ENCODE measurements at places on chromosomes 5 and 9.
A peak's percentile ranks its signal among the peaks of the same experiment; 100 is the strongest.

DNA sequence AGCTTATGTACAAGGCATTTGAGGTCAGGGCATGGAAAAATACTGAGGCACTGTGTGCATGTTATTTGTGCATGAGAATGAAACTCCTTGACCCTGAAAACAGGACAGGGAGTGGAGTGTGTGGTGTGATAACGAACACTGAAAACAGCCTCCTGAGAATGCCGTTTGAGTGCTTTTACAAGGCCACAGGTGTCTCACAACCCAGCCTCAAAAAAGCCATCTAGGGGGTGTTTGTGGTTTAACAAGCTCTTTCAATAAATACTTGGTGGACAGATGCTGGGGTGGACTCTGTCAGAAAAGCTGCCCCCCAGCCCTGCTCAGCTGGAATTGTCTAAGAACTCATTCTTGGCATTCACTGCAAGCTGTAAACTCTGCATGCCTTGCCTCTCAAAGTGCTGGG, 94.0 kb upstream of the SLC25A48 start:
- DNase-seq: no peak

- no peak for DNase-seq
Measured at GRCh38 chr5:157222506-157223230, 42.0 kb downstream of the ITK start.

GRCh38 chr9:17339156-17339555, 204.3 kb downstream of the CNTLN start:
- no peak for DNase-seq

- no peak for DNase-seq
Measured at GRCh38 chr5:61472172-61472958, 140.3 kb downstream of the ZSWIM6 start.

- no peak for DNase-seq
Measured at GRCh38 chr5:60473654-60474053, 226.3 kb downstream of the DEPDC1B start.

- no peak for DNase-seq
Measured at GRCh38 chr9:93908591-93909241, 46.4 kb downstream of the BARX1 start.

DNA sequence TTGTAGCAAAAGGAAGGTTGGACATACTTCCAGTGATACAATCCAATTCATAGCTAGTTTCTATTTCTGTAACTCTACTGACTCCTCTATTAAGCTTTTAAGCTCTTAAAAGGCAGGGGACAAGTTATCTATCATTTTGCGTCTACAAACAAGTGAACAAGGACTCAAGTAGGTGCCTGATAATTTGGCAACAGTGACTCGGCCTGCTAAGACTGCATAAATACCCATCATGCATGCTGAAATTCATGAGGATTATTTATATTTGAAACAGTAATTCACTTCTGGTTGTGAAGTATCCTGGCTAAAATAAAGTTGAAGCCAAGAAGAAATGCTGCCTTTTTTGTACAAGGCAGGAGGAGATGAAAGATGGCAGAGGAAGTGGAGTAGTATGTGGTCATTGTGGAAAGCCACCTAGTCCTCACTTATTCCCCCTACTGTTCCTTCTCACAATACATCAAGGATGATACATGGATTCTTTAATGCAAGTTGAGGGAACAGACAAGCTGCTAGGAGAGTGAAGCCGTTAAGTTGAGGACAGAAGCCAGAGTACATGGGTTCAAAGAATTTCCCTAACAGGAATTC, 74.0 kb downstream of the MRPS27 start:
- peak; percentile 11 for DNase-seq

GRCh38 chr5:10800852-10801251, 39.8 kb upstream of the DAP start:
- no peak for DNase-seq

GRCh38 chr5:60959156-60959555, 14.2 kb downstream of the NDUFAF2 start:
- DNase-seq: peak; percentile 67

GRCh38 chr9:2645569-2645968, 24.0 kb downstream of the VLDLR start:
- DNase-seq: no peak

GRCh38 chr5:57635146-57635777, 152.7 kb upstream of the ACTBL2 start:
- DNase-seq: no peak

DNA sequence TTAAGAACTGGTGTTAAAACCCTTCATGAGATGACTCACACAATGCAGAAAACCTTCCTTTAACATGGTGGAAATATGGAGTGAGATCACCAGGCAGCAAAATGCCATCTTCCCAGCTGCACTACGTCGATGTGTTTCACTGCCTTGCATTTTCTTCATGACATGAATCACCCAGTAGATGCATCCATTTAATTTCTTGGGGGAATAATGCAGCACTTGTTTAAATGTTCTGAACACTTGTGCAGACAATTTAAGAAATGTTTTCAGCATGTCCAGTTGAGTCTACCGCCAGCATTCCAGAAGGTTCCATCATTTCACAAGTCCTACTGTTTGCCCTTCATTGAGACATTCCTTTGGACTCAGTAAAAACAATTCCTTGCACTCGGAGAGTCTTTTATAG, 81.6 kb downstream of the ADAMTS16 start:
- DNase-seq: no peak

- DNase-seq: no peak
Measured at GRCh38 chr5:4785971-4786370, 354.2 kb upstream of the ADAMTS16 start.

DNA sequence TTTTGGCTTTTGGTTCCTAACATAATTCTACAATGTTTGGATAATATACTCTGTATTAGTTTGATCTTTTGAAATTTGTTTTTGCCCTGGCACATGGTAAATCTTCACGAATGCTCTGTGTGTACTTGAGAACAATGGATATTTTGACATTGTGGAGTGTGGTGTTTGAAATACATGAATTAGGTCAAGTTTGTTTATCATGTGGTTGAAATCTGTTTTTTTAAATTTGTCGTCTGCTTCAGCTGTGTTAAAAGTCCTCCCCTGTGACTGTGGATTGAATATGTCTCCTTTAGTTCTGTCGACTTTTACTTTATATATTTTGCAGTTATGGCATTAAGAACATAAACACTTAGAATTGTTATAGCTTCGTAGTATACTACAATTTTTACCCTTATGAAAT, 60.3 kb downstream of the DUSP1 start:
- DNase-seq: no peak

DNA sequence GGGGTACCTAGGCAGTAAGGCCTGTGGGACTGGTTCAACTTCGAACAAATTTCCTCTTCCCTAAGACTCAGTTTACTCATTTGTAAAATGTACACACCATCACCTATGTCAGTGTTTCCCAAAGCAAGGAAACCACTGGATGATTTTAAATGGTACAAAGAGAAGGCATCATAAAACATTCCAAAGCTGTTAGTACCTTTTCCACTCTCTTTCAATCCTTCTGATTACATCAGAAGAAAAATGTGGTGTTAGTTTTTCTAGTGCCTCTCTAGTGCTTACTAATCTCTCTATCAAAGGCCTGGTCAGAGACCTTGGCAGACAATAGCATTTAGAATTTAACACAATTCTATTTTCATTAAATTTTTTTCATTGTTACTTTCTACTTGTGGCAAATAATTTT, 18.1 kb downstream of the NR6A1 start:
- no peak for DNase-seq

- DNase-seq: no peak
Measured at GRCh38 chr5:14850419-14851049, 21.0 kb downstream of the ANKH start.

DNA sequence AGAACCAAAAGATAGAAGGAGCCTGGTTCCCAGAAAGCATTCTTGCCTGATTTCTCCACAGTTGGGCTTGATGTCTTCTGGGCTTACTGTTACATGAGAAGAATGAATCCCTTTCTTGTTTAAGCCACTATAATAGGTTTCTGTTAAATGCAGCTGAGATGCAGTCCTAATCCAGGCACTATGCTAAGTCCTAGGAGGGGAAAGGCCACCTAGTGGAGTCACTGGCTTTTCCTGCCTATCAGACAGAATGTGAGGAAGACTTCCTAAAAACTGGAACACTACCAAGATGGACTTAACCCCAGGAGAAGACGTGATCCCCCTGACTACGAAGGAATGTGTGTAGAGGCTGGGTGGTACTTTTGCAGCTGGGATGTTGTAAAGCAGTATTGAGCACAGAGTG, 34.3 kb upstream of the FSD1L start:
- no peak for DNase-seq

DNA sequence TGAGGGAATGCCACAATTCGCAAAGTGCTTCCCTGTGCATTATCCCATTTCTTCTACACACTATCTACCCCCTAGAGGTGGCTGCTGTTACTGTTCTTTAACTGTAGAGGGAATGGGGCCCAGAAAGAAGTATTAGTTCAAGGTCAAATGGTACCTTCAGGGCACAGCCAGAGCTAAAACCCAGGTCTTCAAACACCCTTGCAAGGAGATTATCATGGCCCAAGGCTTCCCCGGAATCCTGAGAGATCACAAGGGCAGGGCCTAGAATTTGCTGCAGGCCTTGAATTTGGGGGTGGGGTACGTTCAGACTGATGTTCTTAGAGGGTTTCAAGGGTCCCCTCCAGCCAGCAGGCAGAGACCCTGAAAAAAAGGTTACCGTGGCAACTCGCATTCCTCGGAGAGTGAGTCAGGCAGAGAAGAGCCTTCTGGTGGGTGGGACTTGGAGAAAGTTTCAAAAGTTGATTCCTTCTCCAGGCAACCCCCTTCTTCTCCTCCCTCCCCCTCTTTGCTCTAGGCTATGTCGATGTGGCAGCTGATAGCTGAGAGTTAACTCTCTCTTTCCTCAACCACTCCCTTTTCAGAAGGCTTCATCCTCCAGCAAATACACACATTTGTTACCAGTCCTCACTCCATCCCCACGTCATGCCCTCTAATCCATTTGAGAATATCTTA, 1.9 kb downstream of the SPARC start:
- peak; percentile 63 for DNase-seq

DNA sequence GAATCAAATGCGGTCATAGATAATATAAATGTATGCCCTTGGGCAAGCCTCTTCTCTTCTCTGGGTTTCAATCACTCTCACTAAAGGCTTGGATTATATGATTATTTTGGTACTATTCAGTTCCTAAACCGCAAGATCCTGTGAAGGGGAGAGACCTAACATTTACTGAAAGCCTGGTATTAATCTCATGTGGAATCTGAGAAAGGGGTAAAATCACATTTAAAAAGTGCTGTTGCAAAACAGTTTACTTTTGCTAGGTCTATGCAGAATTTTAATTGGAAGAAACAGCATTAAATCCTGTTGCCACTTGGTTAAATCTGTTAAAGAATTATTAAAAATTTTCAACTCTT, 50.7 kb downstream of the SLC44A1 start:
- DNase-seq: no peak

DNA sequence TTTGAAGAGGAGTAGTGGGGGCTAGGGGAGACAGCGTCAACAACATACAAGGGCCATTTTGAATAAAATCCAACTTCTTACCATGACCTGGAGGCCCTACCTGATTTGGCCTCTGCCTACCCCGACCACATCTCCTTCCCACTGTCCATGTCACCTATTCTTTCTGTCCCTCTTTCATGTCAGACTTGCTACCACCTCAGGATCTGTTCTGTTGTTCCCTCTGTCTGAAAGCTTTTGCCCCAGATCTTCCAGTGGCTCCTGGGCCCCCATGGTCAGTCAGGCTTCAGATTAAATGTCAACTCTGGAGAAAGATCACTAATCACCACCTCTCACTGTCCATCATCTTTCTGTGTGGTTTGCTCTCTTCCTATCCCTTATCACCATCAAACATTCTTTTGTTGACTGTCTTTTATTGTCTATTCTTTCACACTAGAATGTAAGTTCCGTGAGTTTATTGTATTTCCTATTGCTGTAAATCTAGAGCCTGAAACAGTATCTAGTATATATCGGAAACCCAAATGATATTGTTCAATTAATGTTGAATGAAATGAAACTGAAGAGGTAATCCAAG, 31.2 kb upstream of the APC start:
- no peak for DNase-seq

DNA sequence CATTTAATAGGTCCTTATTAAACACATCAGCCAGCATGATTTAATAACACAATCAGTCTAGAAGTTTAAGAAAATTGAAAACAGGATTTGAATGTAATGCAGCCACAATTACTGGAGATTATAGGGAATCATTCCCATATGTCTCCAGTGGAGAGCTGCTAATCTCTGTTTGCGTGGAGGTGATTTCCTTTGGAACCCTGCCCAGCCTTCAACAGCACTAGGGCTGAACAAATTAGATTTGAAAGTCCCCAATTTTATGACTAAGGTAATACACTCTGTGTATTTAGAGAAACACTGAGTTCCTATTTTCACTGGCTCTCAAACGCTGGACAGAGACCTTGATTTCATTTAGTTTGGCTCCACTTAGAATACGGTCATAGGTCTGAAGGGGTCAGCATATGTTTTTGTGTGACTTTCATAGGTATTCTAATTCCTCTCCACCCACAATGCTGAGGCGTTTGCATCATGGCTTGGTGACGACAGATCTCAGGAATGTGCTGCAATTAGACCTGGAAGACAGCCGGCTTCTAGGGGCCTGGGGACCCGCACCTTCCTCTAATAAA, 508.3 kb downstream of the EBF1 start:
- no peak for DNase-seq

- no peak for DNase-seq
Measured at GRCh38 chr9:129480745-129481144, 140.2 kb downstream of the C9orf50 start.

DNA sequence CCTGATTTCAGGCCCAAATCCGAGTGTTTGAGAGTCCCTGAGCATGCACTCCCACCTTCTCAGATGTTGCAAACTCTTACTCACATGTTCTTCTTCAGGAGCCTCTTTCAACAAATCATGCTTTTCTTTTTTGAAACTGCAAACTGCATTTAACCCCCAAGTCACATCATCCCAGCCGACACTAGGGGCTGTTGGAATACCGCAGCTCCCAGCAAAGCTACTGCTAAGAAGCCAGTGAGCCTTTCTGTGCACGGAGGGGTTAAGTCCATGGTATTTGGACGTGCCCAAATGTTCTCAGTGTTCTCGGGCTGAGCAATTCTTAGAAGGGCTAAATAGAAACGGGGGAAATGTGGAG, 282.9 kb downstream of the NFIB start:
- no peak for DNase-seq

- DNase-seq: no peak
Measured at GRCh38 chr9:4106760-4107143, 193.1 kb downstream of the GLIS3 start.

- no peak for DNase-seq
Measured at GRCh38 chr9:111904026-111904425, 7.4 kb downstream of the UGCG start.

GRCh38 chr5:2748861-2749513, 2.5 kb downstream of the IRX2 start:
- DNase-seq: no peak

DNA sequence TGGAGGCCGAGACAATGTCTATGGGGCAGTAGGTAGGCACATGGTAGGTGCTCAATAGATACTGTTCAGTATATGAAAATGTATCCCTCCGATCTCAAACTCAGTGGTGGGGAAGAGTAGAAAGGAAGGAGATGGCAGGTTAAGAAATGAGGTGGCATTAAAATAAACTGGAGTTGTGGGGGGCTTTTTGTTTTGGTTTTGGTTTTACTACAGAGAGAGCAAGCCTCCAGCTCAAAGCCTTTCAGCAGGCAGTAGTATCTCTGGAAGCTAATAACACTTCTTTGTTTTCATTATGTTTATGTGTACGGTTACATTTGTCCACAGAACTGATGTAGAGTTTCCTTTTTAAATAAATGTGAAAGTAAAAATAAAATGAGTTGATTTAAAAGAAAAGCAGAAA, 8.6 kb downstream of the MFAP3 start:
- no peak for DNase-seq

Measured in inflammatory macrophage treated with lipopolysaccharide for 1 hour (primary cell).